ENCODE measurements at places on chromosomes 16 and 17.
A peak's percentile ranks its signal among the peaks of the same experiment; 100 is the strongest.

DNA sequence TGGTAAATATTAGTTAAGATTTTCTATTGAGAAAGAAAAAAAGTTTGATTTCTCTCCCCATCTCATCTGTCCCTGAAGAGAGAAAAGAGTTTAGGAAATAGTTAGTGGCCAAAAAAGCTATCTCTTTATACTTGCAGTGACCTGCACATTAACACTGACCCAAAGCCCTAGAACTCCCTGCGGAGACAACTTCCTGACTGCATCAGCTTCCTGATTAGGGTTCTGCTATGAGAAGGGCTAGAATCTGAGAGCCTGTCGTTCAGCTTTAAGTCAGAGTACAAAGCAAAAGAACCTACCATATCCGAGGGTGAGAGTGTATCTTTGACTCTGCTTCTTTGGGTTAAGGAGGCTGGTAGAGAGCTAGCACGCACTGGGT, 24.7 kb downstream of the LIMD2 start:
- DNase-seq, result no peak

GRCh38 chr16:57555831-57556230, 13.4 kb downstream of the ADGRG5 start:
- DNase-seq, result no peak

DNA sequence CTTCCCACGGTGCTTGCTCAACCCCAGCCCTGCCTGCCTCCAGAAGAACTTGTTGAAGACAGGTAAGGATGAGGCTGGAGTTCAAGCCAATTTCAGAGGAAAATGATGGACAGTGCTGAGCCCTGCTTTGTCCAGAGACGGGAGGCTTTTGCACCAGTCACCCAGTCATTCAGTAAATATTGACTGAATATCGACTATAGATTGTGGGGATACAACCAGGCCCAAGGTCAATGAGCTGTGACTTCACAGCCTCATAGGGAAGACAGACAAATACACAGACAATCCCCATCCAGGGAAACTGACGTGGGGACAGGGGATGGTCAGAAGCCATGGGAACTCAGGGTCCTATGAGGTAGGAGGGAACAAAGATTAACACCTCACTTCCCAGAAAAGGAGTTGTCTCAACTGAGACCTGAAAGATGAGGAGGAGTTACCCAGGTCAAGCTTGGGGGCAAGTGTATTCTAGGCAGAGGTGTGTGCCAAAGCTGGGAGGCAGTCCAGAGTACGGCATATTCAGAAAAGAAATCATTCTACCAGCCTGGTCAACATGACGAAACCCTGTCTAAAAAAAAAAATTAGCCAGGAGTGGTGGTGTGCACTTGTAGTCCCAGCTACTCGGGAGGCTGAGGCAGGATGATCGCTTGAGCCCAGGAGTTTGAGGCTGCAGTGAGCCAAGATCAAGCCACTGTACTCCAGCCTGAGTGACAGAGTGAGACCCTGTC, 5.9 kb upstream of the DOC2A start:
- no peak for DNase-seq

DNA sequence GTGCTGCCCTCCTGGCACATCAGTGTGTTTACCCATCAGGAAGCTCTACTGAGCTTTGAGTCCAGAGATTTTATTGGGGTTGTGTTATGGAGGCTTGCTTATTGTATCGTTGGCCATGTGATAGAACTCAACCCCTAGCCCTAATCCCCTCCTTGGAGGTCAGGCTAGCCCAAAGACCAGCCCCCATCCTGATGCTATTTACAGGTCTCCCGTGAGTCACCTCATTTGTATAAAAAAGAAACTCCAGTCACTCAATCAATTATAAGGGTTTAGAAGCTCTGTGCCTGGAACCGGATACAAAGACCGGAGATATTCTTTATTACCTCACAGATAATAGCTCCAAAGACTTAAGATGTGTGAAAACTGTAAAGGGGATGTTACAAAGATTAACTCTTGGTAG, 405.9 kb downstream of the CNTNAP4 start:
- no peak for DNase-seq

DNA sequence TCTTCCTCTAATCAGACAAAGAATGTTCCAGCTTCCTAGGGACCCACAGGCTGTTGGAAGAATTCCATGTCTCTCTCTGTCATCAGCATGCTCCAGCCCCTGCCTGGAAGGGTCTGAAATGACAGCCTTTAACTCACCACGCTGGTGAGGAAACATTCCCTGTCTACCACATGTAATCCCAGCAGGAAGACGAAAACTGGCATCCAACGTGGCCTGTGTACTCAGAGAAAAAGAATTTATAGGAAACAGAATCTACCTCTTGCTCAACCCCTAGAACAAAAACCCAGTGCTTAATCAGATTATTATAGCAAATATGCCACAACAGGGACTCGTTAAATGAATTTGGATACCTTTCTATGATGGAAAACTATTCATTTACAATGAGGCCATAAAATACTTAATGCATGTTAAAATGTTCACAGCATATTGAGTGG, 147.3 kb upstream of the FOXF1 start:
- DNase-seq, result no peak

GRCh38 chr16:17312094-17312710, 158.6 kb downstream of the XYLT1 start:
- no peak for DNase-seq

GRCh38 chr17:4833178-4833940, at the start of gene MINK1:
TSS of gene MINK1 (plus strand) at chr17:4833340. CDS start at chr17:4833584, 244 bp downstream.
- peak; percentile 96 for DNase-seq

- DNase-seq, result no peak
These were observed 387.2 kb downstream of the NPIPA8 start for GRCh38 chr16:17949141-17949981.

- no peak for DNase-seq
These were observed 38.7 kb downstream of the CMIP start for GRCh38 chr16:81483064-81483969.

DNA sequence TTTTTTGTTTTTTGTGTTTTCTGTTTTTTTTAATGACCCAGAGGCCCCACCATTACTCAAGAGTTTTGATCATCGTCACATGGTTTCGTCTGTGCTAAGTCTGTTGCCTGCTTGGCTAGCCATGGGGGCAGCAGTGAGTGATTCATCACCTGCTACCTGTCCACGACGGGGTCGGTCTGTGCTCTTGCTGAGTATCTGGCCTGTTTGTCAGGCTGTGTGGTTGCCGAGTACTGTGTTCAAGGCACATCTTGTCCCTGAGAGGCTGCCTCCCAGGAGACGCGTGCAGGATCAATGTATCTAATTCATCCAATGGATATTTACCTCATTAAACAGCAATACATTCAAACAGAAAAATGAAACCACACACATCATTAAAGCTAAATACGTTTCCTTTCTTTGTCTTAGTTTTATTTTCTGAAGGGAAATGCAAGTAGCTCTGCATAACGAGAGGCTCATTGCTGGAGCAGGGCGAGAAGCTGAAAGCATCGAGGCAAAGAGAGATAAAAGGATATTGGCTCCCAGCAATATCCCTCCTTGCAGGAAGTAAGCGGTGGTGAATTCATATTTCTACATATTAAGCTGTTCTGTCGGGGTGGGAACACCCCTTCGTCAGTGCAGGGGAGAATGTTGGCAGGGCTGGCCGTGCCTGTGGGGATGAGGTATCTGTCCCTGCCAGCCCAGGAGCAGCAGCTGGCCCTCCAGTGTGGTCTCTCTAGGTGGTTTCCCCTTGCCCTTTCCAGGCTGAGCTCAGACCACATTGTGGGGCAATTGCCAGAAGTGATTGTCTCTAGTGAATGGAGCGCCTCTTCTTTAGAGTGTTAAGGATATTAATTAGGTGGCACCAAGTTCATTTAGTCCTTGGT, 166.2 kb upstream of the ASIC2 start:
- no peak for DNase-seq

- DNase-seq, result no peak
These were observed 763 bp upstream of the TOM1L1 start for GRCh38 chr17:54899721-54900456.

- DNase-seq, result no peak
These were observed 1.0 kb downstream of the ZNF319 start for GRCh38 chr16:57999366-57999970.

DNA sequence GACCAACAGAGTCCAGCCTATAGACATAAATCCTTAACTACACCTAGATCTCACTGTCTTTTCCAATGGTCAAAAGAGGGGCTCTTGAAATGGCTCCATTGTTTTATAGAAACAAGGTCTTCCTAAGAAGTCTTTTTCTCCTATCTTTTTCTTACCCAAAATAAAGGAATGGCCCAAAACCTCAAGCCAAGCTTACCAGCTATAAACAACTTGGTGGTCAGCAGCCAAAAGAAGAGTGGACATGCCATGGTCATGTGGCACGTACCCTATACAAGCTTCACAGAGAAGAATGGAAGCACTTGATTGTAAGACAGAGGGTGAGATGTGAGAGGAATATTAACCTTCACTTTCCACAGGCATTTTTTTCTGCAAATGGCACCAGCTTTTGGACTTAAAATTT, 82.1 kb upstream of the GNAO1 start:
- no peak for DNase-seq

- DNase-seq, result no peak
These were observed 72.3 kb upstream of the XYLT1 start for GRCh38 chr16:17543073-17543472.

GRCh38 chr16:31043352-31043751, 10.0 kb downstream of the STX4 start:
- no peak for DNase-seq

DNA sequence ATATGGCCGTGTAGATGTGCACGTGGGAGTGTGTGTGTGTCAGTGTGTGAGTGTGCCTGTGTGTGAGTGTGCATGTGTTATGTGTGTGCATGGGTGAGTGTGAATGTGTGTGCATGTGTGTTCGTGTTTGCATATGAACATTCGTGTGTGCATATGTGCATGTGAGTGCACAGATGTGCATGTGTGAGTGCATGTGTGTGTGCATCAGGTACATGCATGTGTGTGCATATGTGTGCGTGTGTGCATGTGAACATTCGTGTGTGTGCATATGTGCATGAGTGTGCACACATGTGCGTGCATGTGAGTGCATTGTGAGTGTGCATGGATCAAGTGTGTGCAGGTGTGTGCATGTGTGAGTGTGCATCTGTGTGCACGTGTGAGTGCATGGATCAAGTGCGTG, 2.5 kb upstream of the TPSAB1 start:
- no peak for DNase-seq

GRCh38 chr17:12659500-12659899, 6.2 kb upstream of the MYOCD start:
- no peak for DNase-seq

GRCh38 chr17:12985431-12986293, 32.2 kb downstream of the ELAC2 start:
- no peak for DNase-seq

DNA sequence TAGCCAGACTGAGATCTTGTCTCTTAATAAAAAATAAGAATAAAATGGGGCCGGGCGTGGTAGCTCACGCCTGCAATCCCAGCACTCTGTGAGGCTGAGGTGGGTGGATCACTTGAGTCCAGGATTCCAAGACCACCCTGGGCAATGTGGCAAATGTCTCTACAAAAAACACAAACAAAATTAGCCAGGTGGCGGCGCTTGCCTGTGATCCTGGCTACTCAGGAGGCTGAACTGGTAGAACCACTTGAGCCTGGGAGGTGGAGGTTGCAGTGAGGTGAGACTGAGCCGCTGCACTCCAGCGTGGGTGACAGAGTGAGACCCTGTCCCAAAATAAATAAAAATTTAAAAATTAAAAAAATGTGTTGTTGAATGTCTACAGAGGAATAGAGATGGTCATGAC, 2.9 kb upstream of the DEF8 start:
- no peak for DNase-seq

DNA sequence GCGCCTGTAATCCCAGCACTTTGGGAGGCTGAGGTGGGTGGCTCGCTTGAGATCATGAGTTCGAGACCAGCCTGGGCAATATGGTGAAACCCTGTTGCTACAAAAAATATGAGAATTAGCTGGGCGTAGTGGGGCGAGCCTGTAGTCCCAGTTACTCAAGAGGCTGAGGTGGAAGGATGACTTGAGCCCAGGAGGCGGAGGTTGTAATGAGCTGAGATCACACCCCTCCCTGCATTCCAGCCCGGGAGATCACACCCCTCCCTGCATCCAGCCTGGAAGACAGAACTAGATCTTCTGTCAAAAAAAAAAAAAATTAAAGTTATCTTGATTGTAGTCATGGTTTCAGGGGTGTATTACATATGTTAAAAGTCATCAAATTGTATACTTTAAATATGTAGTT, 26.8 kb upstream of the GLG1 start:
- DNase-seq, result no peak

GRCh38 chr16:89013692-89014402, 36.8 kb upstream of the CBFA2T3 start:
- DNase-seq, result no peak

DNA sequence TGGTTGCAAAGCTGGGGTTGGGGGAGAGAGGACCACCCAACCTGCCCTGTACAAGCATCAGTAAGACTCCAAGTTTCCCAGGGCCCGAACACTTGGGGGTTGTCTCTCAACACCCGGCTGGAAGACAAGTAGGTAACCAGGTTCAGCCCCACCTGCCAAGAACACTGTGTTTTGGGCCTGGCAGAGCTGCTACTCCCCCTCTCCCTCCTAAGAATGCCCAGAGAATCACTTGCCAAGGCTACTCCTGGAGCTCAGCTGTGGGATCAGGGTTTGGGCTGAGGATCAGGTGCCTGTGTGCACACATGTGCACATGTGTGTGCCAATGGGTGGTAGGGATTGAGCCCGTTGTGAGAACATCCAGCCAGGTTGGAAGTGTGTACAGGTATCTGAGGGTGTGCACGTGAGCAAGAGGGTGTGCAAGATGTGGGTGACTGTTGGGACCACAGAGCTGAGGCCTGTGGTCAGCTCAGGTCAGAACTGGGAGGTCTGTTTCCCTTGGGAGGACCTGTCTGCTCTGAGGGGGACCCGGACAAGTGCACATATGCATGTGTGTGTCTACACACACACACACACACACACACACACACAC, 2.3 kb downstream of the HSD11B2 start:
- DNase-seq, result no peak

DNA sequence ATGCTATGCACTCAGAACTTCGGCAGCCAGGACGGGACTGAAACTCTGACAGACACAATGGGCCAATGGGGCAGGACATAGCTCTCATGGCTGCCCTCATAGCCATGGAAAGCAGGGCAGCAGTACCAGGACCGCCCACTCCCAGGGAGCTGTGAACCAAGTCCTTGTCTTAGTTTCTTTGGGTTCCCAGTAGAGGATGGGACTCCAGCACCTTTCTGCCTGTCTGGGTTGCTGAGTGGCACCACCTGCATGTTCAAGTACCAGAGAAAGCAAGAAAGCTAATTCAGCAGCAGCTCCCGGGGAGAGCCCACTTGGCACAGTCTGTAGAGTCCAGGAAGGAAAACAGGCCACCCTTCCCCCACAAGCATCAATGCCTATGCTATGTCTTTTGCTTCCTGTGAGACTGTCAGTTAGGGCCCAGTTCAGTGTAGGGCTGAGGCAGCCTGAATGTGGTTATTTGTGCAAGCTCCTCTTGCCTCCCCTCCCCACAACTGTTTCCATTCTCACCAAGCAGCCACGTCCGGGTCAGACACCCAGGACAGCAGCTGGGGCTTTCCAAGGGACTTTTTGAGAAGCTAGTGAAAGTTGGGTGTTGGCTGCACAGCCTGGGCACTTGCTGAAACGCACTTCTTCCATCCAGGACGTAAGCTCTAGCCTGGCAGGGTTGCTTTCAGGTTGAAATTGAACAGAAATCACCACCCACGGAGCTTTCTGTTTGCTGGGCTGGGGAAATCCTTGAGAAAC, 7.8 kb downstream of the SUPT4H1 start:
- no peak for DNase-seq
